ENCODE measurements at places on chromosomes 3 and 15.

DNA sequence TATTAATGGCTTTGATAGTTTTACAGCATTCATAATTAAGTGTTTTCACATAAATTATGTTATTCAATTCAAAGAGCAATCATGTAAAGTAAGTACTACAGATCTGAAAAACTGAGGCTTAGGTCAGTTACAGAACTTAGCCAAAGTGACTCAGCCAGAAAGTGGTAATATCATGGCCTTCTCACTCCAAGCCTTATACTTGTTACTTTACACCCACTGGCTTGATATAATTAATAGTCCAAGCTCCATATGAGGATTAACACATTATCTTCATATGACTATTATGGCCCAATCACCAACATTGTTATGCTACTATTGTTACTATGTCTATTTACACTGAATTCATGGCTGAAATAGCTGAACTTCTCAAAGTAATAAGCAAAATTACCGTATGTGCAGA, 50.7 kb downstream of the TIGIT start:
- DNase-seq, result no peak

- DNase-seq, result no peak
Observed at GRCh38 chr15:69468241-69469121, 15.9 kb downstream of the RPLP1 start.

GRCh38 chr3:178588628-178589027, 52.4 kb downstream of the KCNMB2 start:
- DNase-seq, result no peak

GRCh38 chr3:15932348-15933300, 134.8 kb upstream of the ANKRD28 start:
- no peak for DNase-seq

DNA sequence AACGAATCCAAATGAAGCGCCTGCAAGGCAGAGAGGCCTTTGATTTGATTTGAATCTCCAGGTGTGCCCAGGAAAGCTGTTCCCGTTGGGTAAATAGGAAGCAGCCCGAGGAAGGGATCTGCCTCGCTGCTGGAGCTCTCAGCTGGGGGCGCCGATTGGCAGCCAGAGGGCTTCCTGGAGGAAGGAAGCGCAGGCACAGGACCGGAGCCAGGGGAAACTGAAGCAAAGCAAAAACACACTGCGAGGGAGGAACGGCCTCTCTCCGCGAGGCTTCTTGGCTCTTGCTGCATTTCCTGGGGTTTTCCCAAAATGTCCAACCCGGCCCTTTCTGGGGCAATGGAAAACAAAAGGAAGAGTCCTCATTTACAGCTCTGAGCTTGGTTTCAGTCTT, 80.3 kb downstream of the TMEM266 start:
- DNase-seq, result no peak

DNA sequence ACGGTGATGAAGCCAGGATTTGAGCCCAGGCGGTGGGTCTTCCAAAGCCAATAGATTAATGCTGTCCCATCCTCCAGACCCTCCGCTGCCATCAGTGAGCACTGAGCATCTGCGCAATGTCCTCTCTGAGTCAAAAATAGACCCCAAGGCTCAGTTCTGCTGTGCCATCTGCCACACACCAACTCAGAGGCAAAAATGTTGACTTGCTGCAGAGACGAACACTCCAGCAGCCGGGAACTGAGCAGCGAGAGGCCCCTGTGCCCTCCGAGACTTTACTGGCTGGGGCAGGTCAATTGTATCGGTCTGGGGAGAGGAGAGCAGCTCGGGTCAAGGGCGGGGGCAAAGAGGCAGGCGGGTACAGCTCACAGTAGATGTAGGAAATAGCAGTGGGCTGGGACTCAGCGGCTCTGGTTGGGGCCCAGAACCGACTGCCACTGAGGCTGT, 41.5 kb upstream of the ATP2B2 start:
- no peak for DNase-seq

DNA sequence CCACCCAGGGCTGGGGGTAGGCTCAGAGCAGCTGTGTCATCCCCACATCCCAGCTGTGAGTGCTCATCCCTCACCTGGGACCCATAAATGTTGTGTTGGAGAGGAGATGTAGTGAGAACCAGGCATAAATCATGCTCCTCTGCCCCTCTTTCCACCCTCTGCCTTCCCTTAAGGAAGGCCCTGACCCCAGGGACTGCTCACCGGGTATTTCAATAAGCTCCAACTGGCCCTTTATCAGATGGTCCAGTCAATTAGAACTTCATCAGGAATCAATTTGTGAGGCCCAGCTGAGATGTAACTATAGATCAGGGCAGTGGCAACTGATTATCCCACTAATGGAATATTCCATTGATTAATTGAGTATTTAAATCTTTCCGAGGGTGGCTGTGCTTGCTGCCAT, 50.8 kb upstream of the NTRK3 start:
- no peak for DNase-seq

DNA sequence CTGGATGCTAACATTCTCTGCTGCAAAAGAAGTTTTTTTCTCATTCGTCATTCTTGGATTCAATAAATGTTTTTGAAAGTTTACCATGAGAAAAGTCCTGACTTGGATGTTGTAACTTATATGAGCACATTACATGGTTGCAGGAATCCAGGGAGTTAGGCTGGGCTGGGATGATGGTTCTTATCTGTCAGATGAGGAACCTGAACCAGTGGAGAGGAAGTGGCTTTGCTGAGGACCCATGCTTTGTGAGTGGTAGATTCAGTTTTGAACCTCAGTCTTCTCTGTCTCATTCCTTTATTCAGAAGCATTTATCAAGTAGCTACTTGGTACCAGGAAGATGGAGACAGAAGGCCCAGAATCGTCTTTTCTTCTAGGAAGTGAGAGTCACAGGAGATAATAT, 3.7 kb upstream of the GASK1A start:
- DNase-seq, result no peak

- DNase-seq, result no peak
Observed at GRCh38 chr3:164460851-164461250, 617.4 kb downstream of the SI start.

DNA sequence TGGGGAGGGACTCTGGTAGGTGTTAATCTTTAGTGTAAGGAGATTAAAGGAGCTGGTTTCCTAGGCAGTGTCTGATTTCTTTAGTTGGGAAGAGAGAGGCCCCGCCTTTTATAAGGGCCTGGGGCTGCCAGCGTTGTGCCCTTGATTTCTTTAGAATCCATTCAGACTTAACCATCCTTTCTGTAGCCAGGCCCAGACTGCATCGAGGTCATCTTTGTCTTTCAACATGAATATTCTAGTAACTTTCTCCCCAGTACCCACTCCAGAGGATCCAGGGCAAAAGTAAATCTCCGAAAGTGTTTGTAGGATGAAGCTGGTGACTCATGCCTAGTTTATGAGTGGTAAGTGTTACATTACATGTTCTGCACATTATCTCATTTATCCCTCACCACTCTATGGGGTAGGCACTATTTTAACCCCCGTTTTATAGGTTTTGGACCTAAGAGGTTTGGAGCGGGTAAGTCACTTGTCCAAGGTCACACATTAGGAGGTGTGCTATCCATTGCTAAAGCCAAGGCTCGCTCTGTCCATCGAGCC, 11.8 kb upstream of the USP3 start:
- no peak for DNase-seq

DNA sequence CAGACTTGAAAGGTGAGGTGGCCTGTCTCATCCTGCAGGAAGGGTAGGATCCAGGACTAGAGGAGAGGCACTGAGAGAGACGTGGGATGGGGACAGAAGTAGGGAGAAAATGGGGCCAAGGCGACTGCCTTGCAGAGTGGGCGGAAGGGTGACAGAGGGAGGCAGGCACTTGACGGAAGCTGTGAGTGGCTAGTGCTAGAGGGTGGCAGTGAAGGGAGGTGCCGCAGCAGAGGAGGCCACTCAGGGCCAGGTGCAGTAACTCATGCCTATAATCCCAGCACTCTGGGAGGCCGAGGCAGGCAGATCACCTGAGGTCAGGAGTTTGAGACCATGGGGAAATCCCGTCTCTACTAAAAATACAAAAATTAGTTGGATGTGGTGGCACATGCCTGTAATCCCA, 7.3 kb downstream of the CCDC33 start:
- DNase-seq, result no peak

- DNase-seq, result no peak
Observed at GRCh38 chr3:29581311-29581710, 300.4 kb downstream of the RBMS3 start.

DNA sequence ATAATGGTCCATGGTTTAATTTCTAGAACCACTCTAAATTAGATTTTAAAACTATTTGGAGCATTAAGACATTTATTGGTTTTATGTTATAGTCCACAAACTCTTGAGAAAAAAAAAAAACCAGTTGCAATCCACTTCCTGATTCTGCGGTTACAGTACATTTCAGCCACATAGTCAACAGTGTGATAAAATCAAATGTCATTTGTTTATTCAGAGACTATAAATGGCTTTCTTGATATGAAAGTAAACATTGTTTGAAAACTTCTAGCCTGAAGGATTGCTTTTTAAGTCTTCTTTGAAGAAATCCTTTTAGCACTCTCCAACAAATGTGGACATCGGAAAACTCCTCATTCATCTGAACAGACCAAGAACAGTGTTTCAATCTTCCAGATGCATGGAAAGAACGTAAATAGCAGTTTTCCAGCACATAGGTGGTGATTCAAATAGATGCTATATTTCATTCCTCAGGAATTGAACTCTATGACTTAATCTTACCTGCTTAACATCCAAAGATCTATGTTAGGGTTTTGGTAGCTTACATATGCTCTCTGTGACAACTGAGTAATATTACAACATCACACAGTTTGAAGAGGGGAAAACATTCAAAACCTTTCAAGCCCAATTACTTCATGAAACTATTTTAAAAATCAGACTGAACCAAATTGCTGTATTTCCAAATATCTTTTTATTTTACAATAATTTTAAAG, 87.8 kb upstream of the UBE2E2 start:
- no peak for DNase-seq

DNA sequence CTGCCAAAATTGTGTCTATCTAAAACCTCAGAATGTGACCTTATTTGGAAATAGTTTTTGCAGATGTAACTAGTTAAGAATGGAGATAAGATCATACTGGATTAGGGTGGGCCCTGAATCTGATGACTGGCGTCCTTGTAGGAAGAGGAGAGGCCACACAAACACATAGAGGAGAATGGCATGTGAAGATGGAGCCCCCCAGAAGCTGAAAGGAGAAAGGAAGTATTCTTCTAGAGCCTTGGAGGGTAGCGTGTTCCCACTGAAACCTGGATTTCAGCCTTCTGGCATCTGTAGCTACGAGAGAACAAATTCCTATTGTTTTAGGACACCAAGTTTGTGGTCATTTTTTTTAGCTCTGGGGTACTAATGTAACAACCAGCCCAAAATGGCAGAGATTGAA, 423.0 kb upstream of the TPM1 start:
- DNase-seq, result no peak

DNA sequence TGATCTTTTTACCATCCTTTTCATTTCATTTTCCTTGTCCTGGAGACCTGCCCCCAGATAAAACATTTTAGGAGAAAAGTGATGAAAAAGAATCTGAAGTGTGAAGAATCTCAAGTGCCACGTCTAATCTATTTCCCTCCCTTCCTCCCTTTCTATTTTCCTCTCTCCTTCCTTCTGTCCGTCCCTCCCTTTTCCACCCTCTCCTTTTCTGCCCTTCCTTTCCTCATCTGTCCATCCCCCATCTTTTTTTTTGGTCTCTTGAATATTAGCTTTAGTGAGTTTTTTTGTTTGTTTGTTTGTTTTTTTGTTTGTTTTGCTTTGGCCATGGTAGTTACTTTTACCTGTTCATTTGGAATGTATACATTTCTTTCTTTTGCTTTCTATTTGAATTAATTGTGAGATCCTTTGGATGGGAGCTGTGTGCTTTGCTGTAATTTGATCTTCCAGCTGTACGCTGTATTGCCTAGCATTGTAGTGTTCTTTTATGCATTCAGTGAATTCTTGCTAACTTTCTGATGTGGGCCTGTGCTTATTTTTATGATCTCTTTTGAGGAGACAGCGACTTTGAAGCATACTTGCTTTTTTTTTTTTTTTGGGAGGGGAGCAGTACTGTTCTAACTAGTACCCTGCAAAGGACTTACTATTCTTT, 19.2 kb downstream of the CDIN1 start:
- DNase-seq, result no peak

DNA sequence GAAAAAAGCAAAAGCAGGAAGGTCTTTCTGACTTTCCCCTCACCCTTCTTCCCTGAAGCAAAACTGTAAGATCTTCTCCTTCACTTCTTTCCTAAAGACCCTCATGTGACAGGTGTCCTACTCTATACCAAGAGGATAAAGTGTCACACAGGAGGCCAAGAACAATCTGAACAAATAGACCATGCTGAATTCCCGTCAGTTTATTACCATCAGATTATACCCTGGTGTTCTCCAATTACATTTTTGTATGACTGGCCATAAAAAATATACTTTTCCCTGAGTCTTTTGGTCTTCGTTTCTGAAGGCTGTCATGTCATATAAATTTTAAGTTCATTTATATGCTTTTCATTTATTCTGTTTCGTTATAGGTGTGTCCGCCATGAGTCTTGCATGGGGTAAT, 371.4 kb upstream of the CNTN4 start:
- no peak for DNase-seq

- DNase-seq, result no peak
Observed at GRCh38 chr3:112393360-112393728, 60.4 kb downstream of the CD200 start.

DNA sequence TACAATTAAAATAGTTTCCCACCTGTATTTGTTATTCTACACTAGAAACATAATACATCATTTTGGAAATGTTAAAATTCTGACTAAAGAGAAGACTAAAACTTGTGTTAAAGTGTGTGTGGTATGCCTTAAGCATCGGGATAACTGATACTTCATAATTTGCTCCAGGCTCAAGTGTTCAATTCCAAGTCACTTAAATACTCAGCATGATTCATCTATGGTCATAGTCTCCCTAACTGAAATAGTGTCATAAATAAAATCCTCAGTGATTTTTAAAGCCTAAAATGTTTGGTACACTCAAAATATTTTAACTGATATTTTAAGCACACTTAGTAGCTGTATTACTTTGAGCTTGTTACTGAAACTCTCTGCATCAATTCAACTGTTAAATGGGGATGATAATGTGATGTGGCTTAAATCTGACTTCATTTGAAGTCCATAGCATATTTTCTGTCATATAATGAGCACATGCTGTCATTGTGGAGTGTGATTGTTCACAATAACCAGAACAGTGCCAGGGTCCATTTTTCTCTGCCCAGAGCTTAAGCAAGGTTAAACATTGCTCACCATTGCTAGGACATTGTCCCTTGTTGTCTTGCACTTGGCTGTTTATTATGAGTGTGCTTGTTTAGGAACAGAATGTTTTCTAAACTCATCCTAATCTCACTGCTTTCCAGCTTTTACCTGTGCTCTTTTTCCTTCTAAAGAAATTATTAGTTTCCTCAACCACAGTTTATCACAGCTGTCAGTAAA, 122.2 kb downstream of the KLHL25 start:
- no peak for DNase-seq

DNA sequence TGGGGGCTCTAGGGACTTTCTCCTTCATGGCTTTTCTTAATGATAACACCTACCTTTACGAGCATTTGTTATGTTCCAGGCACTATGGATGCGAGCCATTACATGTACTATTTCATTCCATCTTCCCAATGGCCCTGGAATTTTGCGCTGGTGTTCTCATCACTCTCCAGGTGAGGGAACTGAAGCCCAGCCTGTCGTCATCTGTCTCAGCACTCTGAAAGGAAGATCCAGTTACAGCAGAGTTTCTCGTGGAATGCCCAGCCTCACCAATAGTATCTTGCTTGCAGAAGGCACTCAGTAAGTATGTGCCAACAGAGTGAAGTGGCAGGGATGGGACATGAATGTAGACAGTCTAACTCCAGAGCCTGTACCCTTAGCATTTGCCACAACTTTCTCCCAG, 56.8 kb downstream of the NOX5 start:
- no peak for DNase-seq

All from Karpas-422 (cell line).